ENCODE measurements at places on chromosomes 2 and 18. TPM values are rescaled to one million over a fixed set of nuclear protein-coding genes. Genes with fewer than 3 reads are reported as not detected.

Gene INHBB
- total RNA-seq = 52.0 TPM

Gene GPR39
- total RNA-seq = 15.7 TPM

Gene ANKRD29
- 0.17 TPM for total RNA-seq

Gene FMNL2
- 15.8 TPM for total RNA-seq

Gene TSPYL6
- not detected for total RNA-seq

Gene ZSWIM2
- total RNA-seq = not detected
